Astrocyte (in vitro differentiated cells and primary cell): ENCODE measurements at places on chromosomes 7 and 10. TPM values are rescaled to one million over a fixed set of nuclear protein-coding genes. Genes with fewer than 3 reads are reported as not detected.

- no peak for DNase-seq
Observed at GRCh38 chr10:104617831-104618230, 23.3 kb upstream of the SORCS3 start.

DNA sequence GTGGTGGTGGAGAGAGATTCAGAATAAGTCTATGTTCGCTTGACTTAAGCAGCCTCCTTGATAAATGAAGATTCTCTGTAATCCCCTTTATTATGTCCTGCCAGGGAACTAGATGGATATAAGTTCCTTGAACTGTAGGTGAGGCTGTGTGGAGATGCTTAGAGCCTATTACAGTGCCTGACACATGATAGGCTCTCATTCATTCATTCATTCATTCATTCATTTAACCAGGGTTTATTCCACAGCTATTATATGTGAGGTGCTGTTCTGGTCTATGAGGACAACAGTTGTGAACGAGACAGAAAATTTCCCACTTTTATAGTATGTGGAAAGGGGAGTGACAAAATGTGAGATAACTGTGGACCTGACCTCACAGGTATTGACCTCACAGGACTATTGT lies 105.6 kb downstream of the ARID5B start:
- no peak for DNase-seq

- peak; percentile 87 for DNase-seq
Observed at GRCh38 chr7:91082038-91082437, 182.2 kb upstream of the FZD1 start.

- DNase-seq: no peak
Observed at GRCh38 chr7:100864263-100864845, 2.8 kb upstream of the TRIP6 start.

The FLNC gene
- 308 and 364 TPM in 2 replicates for total RNA-seq

The SERPINE1 gene
- total RNA-seq: 1,303 and 1,496 TPM in 2 replicates
